Mesothelial cell of epicardium (in vitro differentiated cells): ENCODE measurements at places on chromosomes 1 and 21. TPM values are rescaled to one million over a fixed set of nuclear protein-coding genes. Genes with fewer than 3 reads are reported as not detected.
A peak's percentile ranks its signal among the peaks of the same experiment; 100 is the strongest.

Gene S100A9
- total RNA-seq, result 2.0 to 4.2 TPM (median 3.5 TPM) in 3 replicates

Gene PAQR6
- 30.1 to 32.0 TPM (median 30.7 TPM) in 3 replicates for total RNA-seq

Gene CDCA8
- 12.8 to 14.6 TPM (median 13.5 TPM) in 3 replicates for total RNA-seq

Gene NT5C1A
- 0.34 TPM in 1 of 3 replicates, not detected in the others for total RNA-seq

Gene COL24A1
- total RNA-seq, result 2.7 to 3.5 TPM (median 2.9 TPM) in 3 replicates

Gene PCNT
- 32.6 to 42.4 TPM (median 41.8 TPM) in 3 replicates for total RNA-seq

Gene BMP8B
- total RNA-seq, result 0.14 to 0.31 TPM (median 0.18 TPM) in 3 replicates

Gene CLCA4
- 0.07 TPM in 1 of 3 replicates, not detected in the others for total RNA-seq

Gene AMY1C
- total RNA-seq, result not detected in 3 replicates

Gene TMEM167B
- 33.5 to 36.1 TPM (median 35.0 TPM) in 3 replicates for total RNA-seq

Gene AQP10
- total RNA-seq, result 0.57 to 1.00 TPM (median 0.60 TPM) in 3 replicates

DNA sequence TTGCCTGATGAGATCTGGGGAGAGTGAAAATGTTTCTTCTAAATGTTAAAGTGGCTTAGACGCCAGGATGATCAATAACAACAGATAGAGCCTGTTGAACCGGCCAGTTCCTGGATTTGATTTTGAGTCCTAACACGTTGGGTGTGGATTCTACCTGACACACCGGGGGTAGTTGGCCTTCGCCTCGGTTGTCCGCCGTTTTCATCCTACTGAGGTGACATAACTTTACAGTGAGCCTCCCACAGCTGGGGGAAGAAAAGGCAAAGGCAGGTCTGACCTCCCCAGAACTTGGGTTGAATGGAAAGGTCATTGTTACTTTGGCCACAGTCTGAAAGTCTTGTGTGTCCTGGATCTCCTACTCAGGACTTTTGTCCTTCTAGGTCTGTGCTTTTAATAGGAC, 1.1 kb downstream of the PGD start:
- no peak for DNase-seq

DNA sequence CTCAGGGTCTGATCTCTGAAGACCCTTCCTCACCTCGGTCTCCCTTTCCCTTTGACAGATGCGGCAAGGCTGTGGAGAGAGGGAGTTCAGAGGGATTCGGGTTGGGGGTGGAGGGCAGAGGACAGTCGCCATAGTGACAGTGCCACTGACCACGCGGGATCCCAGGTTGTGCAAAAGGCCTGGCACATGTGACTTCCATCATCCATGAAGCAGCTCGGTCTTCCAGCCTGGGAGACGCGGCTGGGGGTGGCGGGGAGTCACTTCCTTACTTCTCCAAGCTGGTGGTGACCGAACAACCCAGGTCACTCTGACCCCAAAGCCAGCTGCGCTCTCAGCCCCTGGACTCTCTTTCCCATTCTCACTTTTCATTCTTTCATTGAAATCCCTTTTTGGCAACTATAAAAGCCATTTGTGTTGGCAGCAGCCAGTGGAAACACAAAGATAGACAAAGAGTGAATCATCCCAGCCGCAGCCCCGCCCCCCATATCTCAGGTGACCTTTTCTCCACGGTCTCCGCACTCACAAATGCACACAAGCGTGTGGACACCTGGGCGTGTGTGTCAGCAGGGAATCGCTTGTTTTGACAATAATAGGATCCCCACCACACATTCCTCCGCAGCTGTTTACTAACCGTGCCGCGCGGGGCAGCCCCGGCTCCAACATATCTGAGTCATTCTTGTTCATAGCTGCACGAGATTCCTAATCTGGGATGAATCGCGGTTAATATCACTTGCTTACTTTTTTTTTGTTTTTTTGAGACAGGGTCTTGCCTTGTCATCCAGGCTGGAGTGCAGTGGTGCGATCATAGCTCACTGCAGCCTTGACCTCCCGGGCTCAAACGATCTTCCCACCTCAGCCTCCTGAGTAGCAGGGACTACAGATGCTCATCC, 68.3 kb downstream of the DHRS3 start:
- no peak for DNase-seq

DNA sequence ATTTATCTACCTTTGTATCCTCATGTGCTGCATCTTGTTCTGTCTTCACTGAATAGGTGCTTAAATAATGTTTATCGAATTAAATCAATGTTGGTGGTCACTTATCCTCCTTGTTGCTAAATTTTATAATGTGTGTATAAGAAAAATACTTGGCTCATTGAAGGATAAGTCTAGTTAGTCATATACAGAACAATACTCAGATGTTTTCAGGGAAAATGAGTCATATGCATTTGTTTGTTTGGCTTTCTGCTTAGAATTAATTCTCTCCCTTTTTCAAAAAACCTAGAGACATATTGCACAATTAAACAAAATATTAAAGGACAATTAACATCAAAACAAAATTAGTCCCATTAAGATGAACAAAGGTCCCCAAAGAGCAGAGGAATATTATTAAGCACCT, 89.0 kb downstream of the UBE2U start:
- no peak for DNase-seq

- peak; percentile 83 for DNase-seq
Observed at GRCh38 chr1:94237291-94238226, at the start of gene ARHGAP29. Gene ARHGAP29, minus strand, starts transcription at chr1:94237584. Its CDS starts 5,973 bp downstream, at chr1:94231611.

DNA sequence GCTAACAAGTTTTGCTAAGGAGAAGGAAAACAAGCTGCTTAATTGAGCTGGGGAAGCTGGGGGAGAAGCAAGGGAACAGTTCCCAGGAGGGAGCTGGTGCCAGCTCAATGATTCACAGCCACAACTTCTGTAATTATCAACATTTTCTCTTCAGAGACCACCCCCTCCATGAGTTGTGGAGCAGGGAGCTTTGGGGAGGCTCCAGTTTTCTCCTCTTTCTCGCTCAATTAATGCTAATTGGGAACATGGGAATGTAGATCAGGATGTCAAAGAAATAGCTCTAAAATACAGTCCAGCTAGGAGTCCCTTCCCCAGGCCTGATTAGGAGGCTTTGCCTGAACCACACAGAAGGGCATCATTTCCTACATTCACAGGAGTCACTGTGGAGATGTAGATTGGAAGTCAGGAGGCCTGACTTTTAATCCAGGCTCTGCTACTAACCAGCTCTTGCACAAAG, 12.1 kb upstream of the MNDA start:
- DNase-seq, result no peak

DNA sequence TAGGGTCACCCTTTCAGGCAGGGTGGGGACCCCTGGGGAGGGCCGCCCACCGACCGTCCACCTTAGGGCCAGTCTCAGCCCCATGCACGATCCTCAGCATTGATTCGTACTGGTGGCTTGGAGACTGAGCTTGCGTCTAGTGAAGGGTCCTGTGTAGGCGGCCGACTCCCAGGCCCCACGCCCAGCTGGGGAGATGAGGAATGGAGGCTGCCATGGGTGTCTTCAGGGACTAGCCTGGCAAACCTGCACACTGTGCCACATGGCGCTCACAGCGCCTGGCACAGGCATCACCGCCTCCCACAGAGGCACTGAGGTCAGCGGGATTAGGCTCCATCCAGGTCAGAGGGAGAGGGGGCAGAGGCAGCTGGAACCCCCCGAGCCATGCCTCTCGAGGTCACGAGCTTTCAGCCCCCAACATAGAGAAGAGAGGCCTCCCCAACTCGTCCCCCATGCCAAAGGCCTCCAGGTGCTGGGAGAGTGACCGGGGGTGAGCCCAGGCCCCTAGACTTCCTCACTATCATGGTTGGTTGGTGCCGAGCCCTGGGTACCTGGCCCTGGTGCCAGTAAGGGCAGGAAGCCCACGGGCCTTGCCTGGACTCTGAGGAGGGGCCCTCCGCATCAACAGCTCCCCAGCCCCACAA, 51.0 kb downstream of the SIK1 start:
- DNase-seq, result no peak

DNA sequence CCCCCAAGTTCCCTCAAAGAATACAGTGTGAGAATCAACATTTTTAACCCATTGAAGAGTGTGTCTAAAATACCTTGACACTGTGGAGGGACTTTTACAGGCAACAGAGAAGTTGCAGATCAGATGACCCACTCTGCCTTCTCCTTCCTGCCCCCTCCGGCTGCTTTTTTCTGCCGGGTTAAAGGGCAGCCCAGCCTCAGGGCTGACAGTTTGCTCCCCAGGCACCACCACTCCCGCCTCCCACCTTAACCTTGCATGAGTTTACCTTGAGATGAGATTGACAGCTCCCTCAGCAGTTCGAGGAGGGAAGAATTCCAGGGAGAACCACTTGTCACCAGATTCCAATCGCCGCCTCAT, 3.2 kb downstream of the MTHFR start:
- DNase-seq, result no peak

DNA sequence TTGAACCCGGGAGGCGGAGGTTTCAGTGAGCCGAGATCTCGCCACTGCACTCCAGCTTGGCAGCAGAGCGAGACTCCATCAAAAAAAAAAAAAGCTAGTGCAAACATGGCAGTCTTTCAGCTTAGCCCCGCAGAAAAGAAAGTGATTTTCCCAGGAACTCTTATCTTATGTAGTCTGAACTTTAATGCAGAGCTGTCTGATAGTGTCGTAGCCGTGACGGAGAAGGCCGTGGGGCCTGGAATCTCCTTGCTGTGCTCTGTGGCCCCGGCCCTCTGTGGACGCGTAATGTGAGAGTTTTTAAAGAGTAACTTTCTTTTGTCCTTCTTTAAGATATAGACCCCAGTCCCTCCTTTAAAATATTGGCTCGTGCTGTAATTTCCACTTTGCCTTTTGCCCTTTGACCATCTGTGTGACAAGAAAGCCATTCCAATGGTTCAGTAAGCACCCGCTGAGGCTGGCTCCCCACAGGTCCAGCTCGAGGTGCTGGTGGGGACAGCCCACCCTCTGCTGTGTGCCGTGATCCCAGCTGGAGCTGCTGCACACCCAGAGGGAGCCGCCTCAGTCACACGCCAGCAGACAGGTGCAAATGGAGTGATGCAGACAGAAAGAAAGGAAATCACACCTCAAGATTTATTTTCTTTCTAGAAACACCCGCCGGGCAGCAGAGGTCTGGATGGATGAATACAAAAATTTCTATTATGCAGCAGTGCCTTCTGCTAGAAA, 164.0 kb downstream of the PGBD5 start:
- no peak for DNase-seq

- DNase-seq, result no peak
Observed at GRCh38 chr1:23667411-23667810, 24.2 kb upstream of the RPL11 start.

DNA sequence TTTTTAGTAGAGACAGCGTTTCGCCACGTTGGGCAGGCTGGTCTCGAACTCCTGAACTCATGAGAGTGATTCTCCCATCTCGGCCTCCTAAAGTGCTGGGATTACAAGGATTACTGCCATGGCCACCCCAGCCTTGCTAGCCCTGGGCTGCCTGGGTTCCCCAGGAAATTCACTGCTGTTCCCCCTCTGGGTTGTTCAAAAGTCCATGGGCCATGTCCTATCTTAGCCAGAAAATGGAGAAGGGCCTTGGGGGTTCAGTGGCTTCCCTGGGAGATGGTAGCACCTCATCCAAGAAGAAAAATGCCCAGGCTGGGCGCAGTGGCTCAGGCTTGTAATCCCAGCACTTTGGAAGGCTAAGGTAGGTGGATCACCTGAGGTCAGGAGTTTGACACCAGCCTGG, 20.9 kb downstream of the SLC26A9 start:
- peak; percentile 7 for DNase-seq

DNA sequence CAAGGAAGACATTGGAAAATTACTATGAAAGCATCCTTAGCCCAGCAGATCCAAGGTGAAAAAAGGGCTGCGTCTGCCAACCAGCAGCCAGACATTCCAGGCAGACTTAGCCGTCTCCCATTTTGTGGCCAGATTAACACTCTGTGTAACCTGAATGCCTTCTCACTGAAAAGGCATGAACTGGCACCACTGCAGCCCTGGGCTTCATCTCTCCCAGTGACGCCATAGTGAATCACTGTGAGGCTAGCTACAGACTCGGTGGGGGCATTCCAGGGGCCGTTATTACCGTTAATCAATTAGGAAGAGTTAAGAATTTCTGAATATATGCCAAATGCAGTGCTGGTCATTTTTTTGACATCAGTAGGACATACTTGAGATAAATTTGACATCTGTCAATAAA, 627.4 kb downstream of the LMO4 start:
- DNase-seq, result no peak

GRCh38 chr1:159700312-159700711, 14.1 kb downstream of the CRP start:
- DNase-seq, result no peak

- no peak for DNase-seq
Observed at GRCh38 chr1:180168786-180169639, 14.3 kb downstream of the QSOX1 start.

- no peak for DNase-seq
Observed at GRCh38 chr1:30371179-30371788, 352.1 kb downstream of the MATN1 start.

DNA sequence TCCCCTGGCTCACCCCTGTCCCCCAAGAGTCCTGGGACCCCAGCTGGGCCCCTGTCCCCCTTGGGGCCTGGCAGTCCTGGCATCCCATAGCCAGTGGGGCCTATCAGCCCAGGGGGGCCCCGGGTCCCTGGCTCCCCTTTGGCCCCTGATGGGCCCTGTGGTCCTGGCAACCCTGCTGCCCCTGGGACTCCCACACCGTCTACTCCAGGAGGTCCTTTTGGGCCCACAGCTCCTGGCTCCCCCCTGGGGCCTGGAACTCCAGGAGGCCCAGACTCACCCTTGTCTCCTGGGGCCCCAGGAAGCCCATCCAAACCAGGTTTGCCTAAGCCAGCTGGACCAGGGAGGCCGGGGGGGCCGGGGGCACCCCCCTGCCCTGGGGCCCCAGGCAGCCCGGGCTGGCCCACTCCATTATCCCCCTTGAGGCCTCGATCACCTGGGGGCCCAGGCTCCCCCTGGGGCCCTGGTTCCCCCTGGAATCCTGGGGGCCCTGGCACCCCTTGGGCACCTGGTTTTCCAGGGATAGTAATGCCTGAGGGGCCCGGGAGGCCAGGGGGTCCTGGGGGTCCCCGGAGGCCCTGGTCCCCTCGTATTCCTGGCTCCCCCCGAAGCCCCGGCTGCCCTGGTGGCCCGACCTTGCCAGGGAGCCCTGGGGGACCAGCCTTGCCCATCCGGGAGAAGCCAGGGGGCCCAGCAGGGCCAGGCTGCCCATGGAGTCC, 10.1 kb downstream of the ADPRS start:
- DNase-seq, result no peak

GRCh38 chr1:158951956-158952355, 20.6 kb downstream of the PYHIN1 start:
- DNase-seq, result no peak

DNA sequence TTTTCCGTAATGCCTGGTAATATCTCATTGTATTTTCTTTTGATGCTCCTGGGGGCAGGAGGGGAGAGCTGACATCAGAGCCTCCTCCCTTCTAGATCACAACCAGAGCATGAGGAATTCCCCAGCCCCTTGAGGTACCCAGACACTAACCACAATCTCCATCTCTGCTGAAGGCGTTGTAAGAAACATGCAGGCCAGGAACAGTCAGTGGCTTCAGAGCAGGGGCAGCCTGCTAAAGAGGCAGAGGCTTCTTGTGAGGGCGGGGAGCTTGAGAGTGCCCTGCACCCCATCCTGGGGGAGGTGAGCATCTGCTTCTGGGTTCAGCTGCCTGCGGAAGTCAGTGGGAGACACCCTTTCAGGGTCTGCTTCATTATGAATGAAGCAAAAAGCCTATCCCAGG, 19.0 kb downstream of the MAPKAPK2 start:
- DNase-seq, result no peak

GRCh38 chr1:92969517-92969916, 8.3 kb upstream of the DIPK1A start:
- no peak for DNase-seq
